ENCODE measurements at places on chromosomes 3 and 15. TPM values are rescaled to one million over a fixed set of nuclear protein-coding genes. Genes with fewer than 3 reads are reported as not detected.

DNA sequence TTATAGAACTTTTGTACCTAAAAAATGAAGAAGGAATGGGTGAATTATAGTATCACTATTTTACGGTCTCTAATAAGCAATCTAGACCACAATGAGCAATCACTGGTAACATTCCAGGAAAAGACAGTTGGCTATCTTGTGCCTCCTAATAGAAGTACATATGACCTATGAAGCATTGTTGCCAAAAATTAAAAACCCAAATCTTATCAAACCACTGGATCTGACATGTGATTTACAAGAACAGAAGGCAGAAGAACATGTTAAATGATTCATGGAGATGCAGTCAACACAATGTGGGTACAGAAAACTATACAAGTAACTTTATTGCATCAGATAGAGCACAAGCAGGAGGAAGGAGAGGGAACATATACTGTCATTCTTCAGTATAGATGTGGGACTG, 14.5 kb upstream of the HYKK start:
- ATAC-seq = no peak

DNA sequence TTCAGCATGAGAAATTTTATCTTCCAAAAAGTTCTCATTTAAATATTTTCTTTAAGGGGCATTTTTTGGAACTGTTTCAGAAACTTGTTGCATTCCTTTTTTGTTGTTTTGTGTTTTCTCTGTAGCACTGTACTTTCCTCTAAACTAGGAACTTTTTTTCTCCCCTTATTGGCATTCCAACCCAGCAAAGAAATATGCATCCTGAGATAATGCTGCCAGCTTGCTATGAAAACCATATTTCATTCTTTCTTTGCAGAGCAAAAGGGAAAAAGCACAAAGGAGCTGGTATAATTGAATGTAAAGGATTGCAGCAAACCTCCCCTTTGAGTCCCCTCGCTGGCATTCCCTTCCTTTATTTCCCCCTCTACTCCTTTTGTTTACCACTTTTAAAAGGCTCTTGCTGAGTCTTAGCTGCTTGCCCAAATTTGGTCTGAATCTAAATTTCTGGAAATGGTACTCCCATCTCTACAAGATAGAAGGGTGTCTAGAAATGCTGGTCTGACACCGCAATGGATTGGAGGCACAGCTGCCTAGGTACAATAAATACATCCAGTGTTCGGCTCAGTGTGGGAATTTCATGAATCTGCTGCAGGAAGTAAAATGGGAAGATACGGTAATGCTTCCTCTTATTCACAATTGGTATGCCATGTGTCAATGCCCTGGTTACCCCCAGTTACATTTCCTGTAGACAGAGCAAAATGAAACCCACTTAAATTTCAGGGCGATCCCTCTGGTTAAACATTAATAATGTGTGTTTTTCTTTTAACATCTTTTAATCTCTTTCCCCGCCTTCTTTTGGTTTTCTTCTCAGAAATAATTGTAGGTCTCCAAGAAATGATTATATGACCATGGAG, 156.6 kb downstream of the MEIS2 start:
- no peak for ATAC-seq

GRCh38 chr15:33872416-33873106, 95.7 kb upstream of the CHRM5 start:
- ATAC-seq = no peak

GRCh38 chr3:17387108-17387507, 355.3 kb downstream of the TBC1D5 start:
- no peak for ATAC-seq

- ATAC-seq = no peak
Observed at GRCh38 chr15:76337059-76337695, 604 bp downstream of the ISL2 start.

- ATAC-seq = no peak
Observed at GRCh38 chr15:31473385-31474058, 146.9 kb downstream of the KLF13 start.

- ATAC-seq = peak; percentile 18
Observed at GRCh38 chr3:196868297-196868661, 559 bp downstream of the SENP5 start.

GRCh38 chr15:67744331-67745072, 80.8 kb upstream of the SKOR1 start:
- no peak for ATAC-seq

DNA sequence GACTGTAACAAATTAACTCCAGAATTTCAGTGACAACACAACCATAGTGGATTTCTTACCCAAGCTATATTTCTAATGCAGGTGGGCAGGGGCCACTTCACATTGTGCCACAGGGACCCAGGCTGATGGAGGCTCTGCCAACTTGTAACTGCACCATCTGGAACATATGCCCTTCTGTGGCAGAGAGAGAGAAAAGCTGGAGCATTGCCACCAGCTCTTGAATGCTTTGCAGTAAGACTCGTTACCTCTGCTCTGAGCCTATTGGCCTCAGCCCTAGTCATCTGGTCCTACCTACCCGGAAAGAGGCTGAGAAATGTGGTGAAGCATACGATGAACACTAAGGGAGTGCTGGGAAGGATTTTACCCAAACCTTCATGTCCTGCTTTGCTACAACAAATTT, 587.1 kb downstream of the ZNF385D start:
- no peak for ATAC-seq

GRCh38 chr3:159751146-159751545, 237.5 kb upstream of the IL12A start:
- ATAC-seq = peak; percentile 69

DNA sequence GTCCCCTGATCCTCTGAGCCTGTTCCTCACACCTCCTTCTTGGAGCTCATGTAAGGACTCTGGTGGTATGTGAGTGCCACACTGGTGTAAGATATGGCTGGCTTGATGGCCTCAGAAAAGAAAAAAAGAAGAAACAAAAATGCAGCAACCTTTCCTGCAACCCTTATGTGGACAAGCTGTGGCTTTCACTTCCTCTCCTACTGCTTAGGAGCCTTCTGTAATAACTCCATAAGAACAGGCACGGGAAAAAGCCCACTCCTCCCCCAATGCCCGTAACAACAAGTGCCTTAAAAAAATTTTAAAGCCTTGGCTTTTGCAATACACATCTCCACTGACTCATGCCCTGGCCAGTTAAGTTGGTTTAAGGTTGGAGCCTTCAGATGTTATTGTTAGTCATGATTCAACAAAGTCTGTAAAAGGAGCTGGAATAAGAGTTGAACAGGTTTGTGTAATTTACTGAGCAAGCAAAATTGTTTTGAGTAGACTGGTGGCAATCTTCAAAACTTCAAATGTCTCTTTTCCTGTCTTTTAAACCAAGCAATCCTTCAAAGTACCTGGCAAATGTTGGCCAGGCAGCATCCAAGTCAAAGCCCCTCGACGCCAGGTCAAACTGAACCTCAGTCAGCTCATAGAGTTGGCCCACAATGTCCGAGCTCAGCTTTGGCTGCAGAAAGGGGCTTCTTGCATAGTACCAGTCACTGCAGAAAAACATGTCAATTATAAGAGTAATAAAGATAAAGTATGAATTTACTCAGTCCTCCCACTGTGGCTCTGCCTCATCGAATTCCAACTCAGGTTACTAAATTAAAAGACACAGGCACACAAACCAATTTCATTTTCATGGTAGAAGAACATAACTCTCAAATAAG, 22.9 kb downstream of the FYCO1 start:
- no peak for ATAC-seq

- ATAC-seq = no peak
Observed at GRCh38 chr3:62803276-62803675, 71.9 kb downstream of the CADPS start.

DNA sequence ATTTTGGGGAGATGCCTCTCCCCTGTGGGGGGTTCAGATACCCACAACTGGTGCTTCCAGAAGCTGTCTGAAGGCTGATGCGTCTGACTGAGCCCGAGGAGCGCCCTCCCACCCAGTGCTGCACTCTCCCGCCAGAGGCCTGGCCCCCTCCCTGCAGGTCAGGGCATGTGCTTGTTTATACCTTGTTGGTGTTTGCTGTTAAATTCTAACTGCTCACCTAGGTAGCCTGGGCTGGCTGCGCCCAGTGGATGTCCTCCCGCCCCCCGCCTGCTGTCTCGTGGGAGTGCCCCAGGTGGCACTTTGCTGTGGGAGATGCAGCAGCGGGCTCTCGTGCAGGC, 12.9 kb downstream of the KLF13 start:
- ATAC-seq = no peak

DNA sequence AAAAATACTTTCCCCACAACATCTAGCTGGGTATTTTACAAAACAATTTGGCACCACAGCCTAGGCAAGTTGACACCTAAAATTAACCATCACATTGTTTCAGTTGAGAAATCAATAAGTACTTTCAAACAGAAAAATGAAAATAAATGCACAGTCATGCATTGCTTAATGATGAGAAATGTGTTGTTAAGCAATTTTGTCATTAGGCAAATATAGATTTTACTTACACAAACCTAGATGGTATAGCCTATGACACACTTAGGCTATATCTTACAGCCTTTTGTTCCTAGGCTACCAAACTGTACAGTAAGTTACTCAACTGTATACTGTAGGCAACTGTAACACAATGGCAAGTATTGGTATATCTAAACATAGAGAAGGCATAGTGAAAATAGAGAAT, 608.6 kb upstream of the BCHE start:
- no peak for ATAC-seq

GRCh38 chr3:126275620-126275904, 81.6 kb downstream of the KLF15 start:
- ATAC-seq = no peak

DNA sequence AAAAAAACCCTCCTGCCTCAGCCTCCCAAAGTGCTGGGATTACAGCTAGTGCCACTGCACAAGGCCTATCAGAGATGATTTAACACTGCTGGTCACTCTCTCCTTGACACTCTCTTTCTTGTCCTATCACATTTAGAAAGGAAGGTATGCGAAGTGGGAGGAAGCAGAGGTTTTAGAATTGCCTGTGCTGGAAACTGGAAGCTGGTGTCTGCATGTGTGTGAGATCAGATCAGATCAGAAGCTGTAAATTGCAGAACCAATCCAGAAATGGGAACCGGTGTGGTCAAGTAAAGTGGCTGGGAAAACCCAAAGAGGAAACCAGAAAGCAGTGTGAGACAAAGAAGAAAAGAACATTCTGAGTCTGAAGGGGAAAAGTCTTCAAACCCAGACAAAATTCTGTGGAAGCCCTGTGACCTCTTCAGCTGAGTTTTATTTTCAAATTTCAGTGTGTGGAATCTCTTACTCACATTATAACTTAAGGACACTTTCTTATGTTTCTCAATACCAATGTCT, 2.8 kb downstream of the EFHB start:
- ATAC-seq = no peak

DNA sequence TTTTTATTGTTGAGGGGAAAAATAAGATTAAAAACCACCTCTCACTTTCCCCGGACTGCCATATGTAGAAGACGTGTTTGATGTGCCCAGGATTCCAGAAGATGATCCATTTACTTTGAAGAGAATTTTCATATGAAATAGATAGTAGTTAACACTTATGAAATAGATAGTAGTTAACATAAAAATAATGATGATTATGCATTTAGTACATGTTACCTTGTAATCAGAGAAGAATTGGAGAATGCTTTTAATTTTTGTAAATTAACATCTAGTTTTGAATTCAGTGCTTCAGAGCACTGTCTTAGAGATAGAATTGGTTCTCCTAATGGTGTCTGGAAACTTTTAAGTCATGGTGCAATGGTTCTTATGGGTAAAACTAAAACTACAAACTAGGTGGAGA, 46.1 kb upstream of the CRTC3 start:
- no peak for ATAC-seq

DNA sequence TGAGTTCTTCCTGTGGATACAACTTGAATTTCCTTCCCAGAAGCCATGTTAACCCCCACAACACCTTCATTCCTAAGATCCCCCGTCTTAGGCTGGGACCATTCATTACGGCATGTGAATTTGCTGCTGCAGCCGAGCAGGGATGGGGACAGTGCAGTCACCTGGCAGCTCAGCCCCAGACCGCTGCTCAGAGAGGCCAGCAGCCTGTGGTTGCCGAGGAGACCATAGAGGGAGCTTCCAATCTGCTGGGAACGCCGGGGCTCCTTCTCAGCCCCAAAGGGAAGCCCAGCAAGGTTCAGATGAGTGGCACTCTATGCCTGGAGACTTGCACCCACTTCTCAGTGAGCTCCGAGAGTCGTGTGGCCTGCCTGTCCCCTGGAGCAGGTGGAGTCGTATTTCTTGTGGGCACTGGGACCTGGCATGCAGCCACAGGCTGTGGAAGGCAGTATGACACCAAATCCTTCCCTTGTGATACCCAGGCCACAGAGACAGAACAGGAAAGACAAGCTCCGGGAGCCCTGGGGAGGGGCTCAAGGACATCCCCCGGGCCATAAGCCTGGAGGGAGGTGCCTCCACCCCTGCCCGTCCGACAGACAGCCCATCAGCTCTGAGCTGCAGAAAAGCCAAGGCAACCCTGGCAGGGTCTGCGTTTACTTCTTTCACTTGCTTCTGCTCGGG, 167.3 kb downstream of the FAM43A start:
- ATAC-seq = no peak

GRCh38 chr3:13559764-13560525, 11.0 kb downstream of the FBLN2 start:
- peak; percentile 77 for ATAC-seq

DNA sequence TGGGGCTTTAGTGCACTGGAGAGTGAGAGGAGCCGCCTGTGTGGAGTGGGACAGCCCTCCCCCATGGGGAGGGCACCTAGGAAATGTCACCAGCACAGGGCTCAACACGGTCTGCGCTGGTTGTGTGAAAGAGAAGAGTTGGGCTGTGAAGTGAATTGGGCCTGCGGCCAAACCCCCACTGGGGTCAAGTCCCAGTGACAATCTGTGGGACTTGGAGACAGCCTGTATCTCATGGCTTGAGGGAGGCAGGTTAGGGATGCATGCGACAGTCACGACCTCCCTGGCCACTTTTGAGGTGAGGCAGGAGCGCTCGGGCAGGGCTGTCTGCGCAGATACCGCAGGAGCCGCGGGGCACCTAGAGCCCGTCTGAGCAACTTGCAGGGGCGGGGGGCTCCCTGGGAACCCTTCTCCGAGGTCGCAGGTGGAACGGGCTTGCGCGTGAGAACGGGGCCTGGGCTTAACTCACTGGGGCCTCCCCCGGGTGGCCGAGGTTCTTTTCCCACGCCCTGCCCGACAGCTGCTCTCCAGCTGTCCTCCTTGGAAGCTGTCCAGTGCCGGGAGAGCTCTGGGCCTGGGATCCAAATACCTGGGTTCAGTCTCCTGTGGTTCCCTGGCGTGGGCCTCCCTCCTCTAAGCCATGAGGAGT, 77.4 kb downstream of the SNRK start:
- no peak for ATAC-seq

GRCh38 chr3:164507886-164508285, 570.4 kb downstream of the SI start:
- no peak for ATAC-seq

SLC15A2 gene
- total RNA-seq = 2.1 TPM

TMCO5A gene
- total RNA-seq = not detected

SEMA3F gene
- 3.0 TPM for total RNA-seq

ATP8B4 gene
- 0.79 TPM for total RNA-seq

ITGB5 gene
- total RNA-seq = 14.6 TPM

KLHDC8B gene
- total RNA-seq = 16.4 TPM

ACSBG1 gene
- total RNA-seq = 6.9 TPM

EFCC1 gene
- 0.29 TPM for total RNA-seq

RHOA gene
- total RNA-seq = 80.9 TPM

Measured in motor neuron (in vitro differentiated cells).